Stimulated activated CD4-positive, alpha-beta T cell treated with anti-CD3 and anti-CD28 coated beads, Interleukin-2, amount 100 ng/mL, for 24 hours (primary cell): ENCODE measurements at places on chromosomes 6 and 20.

GRCh38 chr6:152170313-152170701 is 362.8 kb downstream of the ESR1 start:
- no peak for DNase-seq

GRCh38 chr20:37526238-37526838 is 1.3 kb downstream of the BLCAP start:
- no peak for DNase-seq

GRCh38 chr6:76835293-76835692 is 628.0 kb downstream of the HTR1B start:
- DNase-seq: no peak

DNA sequence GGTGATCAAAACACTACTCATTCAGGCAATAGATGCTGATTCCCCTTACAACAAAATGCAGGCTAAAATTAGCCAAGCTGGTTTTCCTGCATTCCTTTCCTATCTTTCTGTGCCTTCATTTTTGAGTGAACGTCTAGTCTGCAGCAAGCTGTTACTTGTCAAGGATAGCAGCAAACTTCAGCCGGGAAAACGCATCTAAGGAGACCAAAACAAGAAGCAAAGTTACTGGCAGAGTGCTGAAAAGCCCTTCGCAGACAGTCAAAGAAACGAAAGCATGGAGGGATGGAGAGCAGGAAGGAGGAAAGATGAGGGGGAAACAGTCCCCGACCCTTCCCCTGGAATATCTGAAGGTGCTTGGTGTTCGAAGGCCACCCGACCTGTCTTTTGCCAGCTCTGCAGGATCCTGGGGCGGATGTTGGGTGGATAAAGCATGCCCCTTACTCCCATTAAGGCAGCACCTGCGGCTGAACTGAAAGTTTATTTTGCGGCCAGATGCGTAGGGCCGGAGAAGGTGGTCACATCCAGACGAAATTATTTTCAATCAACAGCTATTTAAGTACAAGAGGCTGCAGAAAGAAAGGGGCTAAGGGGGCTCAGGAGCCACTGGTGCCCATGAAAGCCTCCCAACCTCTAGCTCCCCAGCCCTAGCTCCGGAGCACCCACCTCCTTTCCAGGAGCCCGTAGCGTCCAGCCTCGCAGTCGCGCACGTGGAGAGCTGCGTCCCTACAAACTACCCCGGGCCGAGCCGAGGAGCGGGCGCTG is 538 bp downstream of the FERMT1 start:
- DNase-seq: no peak

- DNase-seq: no peak
Observed at GRCh38 chr6:85775883-85776282, 133.2 kb upstream of the SYNCRIP start.

DNA sequence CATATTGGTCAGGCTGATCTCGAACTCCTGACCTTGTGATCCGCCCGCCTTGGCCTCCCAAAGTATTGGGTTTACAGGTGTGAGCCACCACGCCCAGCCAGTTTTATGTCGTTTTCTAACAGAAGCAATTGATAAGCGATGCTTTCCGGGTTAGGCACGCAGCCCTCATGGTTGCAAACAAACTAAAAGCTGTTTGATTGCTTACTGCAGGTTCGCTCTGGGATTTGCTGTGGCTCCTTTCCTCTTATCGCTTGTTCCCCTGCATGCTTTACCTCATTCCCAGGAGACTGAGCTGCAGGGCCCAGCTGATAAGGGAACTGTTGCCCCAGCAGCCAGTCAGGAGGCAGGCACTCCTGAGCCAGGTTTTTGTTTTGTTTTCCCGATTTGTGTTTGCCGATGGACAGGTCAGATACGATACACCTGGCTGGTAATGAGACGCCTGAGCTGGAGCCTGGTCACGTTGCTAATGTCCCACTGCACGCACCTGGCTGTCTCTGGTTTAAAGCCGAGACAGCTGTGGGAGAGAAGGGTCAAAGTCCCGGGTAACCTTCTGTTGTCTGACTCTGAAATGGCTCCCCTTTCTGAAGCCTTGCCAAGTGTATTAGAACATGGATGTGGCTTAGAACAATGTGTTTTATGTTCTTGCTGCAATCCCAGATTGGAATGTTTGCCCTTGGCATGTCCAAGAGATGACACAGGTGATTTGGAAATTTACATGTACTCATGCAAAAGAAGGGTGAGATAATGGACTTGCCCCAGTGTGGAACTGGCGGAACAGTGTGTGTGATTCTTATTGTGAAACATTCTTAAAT is 19.9 kb downstream of the DSP start:
- DNase-seq: no peak

GRCh38 chr6:134288538-134289203 is 29.2 kb downstream of the SGK1 start:
- DNase-seq: no peak

- DNase-seq: no peak
Observed at GRCh38 chr6:69732045-69732444, 64.8 kb downstream of the LMBRD1 start.

DNA sequence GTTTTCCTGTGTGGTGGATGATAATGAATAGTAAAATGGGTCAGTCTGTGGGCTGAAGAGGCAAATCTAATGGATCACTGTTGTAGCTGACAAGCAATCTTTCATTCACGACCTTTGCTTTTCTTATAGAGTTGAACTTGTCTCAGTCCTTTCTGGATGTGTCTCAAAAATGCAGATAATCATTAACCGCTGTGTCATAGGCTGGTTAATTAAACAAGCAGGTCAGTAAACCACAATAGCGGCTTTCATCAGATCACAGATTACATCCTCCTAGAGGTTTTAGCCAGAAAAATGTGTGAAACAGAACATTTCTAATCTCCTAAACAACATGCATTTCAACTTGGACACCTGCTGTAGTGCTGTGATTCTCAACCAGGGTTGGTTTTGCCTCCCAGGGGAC is 2.5 kb upstream of the METTL24 start:
- no peak for DNase-seq

DNA sequence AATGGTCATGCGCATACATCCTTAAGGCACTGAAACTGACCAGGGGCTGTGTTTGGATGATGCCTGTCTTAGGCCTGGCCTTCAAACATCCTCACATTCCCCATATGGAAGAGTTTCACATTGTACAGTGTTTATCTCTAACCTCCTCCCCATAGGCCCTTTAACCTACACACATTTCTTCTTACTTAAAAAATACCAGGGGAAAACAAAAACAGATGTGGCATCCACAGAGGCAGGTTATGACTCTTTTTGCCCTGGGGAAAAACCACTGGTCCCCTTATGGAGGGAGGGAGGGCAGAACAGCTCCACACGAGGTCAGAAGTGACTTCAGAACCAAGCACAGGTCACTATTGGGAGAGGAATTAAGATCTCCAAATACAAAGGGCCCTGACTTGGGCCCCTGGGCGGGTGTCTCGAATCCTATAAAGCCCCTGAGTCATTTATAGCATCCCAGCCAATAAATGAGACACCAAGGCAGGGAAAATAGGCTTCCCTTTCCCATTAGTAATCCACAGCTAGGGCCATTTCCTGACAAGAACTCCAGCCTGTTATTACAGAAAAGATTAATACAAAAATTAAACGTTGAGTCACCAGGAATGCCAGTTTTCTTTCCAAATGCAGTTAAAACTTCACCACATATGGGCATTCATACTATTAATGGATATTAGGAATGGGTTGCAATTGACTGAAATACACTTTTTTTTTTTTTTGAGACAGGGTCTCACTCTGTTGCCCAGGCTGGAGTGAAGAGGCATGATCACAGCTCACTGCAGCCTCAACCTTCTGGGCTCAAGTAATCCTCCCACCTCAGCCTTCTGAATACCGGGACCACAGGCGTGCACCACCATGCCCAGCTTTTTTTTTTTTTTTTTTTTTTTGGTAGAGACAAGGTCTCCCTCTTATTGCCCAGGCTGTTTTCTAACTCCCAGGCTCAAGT is 107.2 kb downstream of the ATP9A start:
- DNase-seq: no peak

DNA sequence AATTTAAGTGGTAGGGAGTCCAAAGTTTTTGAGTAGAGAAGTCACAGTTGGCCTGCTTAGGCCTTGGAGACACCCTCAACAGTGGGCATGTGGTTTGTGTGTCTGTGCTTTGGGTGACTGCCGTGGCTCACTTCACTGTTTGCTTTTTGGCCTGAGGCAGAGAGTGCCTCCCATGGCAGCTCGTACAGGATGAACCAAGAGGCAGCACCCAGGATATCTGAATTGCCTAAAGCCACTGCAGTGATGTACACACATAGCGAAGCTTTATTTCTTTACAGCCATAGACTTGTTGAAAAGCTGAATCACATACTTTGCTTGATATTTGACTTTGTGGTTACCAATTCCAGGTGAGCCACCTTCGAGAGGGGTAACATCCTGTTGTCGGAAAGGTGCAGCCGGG is 21.6 kb downstream of the RREB1 start:
- no peak for DNase-seq

- DNase-seq: no peak
Observed at GRCh38 chr20:58571693-58572427, 56.7 kb upstream of the APCDD1L start.

DNA sequence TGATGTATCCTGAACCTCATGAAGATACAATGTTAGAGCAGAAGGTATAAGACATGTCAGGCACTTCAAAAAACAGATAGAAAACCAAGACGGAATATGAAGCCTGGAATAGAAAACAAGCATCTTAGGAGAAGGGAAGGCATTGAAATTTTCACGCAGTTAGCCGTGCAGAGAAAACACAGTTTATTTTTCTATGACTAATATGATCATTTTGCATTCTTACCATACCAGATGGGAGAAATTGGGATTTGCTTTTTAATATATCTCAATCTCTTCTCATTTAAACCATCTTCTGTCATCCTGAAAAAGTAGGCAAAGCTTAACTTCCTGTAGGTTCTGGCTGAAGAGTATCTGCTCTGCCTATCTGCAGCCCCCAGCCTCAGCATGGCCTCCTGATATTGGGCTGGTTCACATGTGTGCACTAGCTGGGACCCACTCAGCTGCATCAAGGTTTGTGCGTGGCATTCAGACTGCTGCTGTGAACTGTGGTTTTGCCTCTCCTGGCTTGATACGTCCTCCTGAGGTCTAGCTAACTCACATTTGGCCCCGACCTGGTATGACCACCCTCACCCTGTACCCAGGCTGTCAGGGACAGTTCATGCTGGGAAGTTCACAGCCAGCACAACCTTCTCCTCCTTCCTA is 392.5 kb upstream of the SASH1 start:
- DNase-seq: no peak

DNA sequence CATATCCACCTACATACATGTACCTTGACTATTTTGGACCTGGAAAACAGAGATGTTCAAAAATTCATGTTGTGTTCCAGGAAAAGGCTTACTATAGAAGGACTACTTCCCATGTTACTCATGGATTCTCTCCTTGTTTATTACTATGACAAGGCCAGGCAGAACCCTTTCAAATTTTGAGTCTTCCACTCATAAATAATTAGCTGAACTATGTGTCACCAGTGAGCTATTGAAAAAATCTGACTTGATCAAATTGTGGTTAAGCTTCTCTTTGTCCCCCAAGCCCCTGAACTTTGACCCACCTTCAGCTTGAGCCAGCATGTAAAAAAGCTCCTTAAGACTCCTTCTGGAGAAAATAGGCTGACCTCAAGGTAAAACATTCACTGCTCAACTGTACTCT is 1142.8 kb upstream of the EYS start:
- DNase-seq: no peak

GRCh38 chr6:23454080-23454976 is 671.7 kb upstream of the NRSN1 start:
- no peak for DNase-seq

- no peak for DNase-seq
Observed at GRCh38 chr20:40159276-40159675, 529.8 kb downstream of the MAFB start.

DNA sequence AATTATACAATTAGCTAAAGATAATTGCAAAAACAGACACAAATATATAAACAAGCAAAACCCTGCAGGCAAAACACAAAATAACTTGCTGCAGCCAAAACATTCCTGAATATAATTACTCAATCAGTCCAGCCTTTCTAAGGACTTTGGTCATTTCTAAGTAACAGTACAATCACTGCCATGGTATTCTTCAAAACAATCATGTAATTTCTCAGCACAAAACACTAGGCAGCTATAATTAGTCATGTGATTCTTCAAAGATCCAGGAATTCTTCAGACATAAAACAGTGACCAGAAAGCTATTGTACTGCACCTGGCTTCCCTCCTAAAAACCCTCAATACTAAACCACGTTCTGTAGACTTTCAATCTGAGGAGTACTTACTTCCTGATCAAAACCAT is 881.1 kb downstream of the EPHA7 start:
- no peak for DNase-seq

DNA sequence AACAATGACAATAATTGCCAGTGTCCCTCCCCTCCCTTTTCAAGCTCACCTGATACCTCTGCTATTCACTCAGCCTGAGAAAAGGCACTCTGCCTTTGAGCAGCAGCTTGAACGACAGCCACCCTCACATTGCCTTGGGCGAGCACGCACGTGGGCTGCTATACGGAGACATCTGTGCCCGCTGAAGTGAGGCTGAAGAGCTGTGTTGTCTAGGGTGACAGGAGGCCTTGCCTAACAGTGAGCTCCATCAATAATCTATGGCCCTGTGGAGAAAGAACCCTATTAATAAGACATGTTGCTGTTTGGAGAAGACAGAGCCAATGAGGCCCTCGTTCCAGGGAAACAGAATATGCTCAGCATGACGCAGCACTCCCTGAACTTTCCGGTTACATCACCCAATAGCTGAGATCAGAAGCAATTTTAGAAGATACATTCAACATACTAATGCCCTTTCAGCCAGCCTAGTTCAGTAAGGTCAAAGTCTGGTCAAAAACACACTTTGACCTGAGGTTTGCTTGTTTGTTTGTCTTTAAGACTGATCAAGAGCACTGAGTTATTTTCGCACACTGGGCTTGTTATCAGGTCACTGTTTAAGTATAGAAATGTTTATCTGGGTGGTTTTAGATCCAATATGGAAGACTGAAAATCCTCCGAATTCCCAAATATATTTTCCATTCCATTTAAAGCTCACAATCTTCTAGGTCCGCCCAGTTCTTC is 30.6 kb downstream of the RBM24 start:
- DNase-seq: no peak

DNA sequence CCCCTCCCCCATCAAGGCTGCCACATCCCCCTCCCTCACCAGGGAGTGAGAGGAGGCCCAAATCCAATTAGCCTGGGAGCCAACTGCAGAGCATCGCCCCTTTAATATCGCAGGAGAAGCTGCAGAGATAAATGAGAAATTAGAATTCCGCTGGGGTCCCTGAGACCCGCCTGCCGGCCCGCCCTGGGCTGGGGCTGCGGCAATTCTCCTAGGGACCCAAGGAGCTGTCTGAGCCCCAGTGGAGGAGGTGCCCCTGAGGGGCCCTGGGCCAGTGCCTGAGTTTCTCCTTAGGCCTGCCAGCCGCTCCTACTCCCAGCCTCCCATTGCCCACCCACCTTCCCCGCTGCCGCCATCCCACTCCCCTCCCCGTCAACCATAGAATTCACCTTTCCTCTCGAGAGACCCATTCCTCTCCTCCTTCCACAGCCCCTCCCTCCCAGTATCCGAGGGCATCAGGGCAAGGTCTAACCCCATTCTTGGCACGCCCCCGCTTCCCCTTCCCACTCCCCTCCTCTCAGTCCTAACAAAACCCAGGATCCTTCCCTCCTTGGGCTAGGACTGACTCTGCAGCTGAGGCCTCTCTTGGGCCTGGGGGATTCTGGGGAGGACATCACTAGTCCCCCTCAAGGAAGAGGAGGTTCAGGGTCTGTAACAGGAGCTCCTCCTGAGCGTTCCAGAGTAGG is 20.0 kb upstream of the CDH22 start:
- DNase-seq: no peak
